ENCODE measurements at places on chromosomes 13 and 19. TPM values are rescaled to one million over a fixed set of nuclear protein-coding genes. Genes with fewer than 3 reads are reported as not detected.

Gene SGCG
- 3.2 TPM for total RNA-seq

Gene SACS
- 6.7 TPM for total RNA-seq

Gene NANOS3
- 0.68 TPM for total RNA-seq

DNA sequence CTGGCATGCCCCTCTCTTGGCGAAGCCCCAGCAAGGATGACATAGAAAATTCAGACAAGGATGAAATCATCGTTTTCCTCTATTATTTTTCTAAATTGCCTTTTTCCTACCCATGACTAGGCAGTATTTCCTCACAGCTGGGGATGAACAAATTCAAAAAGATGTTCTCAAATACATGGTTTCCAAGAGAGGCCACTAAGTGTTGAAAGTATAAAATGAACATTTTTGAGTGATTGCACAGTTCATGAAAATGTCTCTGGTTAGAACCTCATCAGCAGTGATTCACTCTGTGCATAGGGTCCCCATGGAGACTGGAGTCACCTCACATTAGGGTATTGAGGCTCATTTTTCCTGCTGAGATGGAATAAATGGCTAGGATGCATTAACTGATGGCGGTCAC is 373.7 kb downstream of the DNAJC15 start:
- no peak for DNase-seq

DNA sequence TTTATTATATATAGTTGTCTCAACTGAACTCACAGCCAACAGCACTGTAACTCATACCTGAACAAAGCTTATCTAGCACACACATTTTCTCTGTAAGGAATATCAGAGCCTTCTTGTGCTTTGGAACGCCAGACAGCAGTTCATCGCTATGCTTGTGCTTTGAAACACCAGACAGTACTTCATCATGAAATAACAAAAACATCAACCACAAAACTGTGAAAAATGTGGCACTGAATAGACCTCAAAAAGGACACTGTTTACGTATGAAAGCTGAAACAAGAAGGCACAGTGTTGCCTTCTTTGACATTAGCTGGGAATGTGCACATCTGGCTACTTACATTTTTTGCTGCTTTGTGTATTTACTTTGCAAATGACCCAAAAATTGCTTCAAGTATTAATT is 160.2 kb downstream of the PDS5B start:
- no peak for DNase-seq

GRCh38 chr13:42477596-42478190 is 96.3 kb upstream of the TNFSF11 start:
- DNase-seq = no peak

DNA sequence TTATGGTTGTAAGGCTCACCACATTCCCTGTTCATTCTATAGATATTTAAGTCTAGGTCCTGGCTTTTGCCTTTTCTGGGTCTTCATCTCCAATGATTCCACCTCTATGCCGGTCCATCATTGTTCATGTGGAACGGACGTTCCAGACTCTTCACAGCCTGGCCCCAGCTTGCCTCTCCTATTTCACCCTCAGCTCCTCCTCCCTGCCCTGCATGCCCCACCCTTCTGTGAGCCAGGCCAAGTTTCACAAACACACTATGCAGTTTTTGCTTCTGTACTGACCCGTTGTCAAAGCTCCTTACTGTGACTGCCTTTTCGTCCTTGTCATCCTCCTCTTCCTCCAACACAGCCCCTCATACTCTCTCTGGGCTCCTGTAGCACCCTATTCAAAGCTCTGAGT is 31.3 kb downstream of the TEX26 start:
- DNase-seq = peak; percentile 50

DNA sequence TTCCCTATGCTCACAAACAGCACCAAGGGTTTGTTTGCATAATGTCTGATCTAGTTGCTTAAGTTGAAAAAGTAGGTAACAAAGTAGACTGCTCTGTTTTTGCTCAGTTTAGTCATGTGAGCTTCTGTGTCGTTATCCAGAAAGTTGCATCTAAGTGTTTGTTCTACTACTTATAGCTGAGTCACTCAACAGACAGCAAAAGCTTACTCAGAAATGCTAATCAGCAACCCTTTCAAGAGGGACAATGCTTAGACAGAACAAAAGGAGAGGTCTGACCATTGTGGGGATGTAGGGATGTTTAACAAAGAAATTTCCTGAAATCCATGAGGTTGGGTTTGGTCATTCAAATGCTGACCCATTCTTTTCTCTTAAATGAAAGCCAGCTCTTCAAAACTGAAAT is 106.4 kb downstream of the ATP8A2 start:
- DNase-seq = no peak

- no peak for DNase-seq
Observed at GRCh38 chr13:44323754-44324153, 49.9 kb upstream of the SERP2 start.

GRCh38 chr19:34173193-34173956 is 1.1 kb downstream of the LSM14A start:
- peak; percentile 49 for DNase-seq

GRCh38 chr19:48479686-48480085 is 10.5 kb downstream of the CYTH2 start:
- DNase-seq = no peak

DNA sequence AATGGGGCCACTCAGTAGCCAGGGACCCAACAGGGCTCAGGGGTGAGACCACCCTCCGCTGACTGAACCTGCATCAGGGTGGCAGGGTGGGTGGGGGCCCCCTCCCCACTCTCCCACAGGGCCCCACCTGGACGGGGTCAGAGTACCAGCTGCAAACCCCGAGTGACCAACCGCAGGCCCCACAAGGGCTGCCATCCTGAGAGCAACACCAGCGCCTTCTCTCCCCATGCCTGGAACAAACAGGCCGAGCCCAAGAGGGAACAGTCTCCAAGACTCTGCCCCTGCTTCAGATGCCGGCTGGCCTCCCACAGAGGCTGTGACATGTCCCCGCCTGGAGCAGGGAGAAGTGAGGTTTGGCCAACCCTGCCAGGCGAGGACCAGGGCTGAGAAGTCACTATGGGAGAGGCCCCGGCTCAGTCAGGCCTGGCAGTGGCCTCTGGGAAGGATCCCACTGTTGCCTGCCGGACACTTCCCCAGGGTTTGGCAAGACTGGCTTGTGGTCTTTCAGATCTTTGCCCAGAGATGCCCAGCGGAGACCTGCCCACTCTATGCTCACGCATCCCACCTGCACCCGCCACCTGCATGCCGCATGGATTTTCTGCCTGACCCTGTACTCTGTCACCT is 27.2 kb downstream of the MPND start:
- DNase-seq = no peak
